ENCODE measurements at places on chromosomes 4 and X.

DNA sequence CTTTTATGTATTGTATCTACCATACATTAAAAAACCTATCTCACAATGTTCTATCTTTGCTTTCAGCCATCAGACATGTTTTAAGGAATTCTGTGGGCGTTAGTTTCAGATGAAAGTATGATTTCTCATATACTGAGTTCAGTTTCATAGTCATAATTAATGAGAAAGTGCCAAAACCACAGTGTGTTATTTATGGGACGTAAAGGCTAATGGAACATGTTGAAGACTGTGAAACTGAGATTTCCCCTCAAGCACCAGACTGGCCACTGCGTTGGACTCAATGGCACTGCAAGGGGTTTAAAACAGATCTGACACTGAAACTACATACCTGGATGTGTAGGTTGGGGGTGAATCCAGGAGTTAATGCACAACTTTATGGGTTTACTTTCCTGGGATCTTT, 32.0 kb downstream of the F8 start:
- no peak for DNase-seq

- DNase-seq = no peak
Measured at GRCh38 chr4:146059151-146059550, 116.4 kb upstream of the LSM6 start.

GRCh38 chrX:103417370-103417769, 41.0 kb downstream of the BEX3 start:
- DNase-seq = no peak

DNA sequence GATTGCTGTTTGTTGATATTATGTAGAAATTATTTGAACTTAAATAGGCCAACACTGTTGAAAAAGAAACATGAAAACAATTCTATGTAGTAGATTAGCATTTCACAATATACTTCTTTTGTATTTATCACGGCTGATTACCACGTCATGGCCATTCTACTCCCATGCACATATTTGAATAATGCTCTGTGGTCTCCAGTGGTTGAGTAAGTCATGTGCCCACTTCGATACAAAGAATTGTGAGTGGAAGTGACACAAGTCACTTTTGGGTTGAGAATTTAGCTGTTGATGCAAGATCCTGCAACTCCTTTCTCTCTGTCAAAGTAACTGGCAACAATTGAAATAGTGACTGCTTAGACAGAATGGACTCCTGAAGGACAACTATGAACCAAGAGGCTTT, 6.7 kb upstream of the FSTL5 start:
- no peak for DNase-seq

GRCh38 chr4:173181848-173182247, 13.2 kb downstream of the GALNT7 start:
- no peak for DNase-seq

DNA sequence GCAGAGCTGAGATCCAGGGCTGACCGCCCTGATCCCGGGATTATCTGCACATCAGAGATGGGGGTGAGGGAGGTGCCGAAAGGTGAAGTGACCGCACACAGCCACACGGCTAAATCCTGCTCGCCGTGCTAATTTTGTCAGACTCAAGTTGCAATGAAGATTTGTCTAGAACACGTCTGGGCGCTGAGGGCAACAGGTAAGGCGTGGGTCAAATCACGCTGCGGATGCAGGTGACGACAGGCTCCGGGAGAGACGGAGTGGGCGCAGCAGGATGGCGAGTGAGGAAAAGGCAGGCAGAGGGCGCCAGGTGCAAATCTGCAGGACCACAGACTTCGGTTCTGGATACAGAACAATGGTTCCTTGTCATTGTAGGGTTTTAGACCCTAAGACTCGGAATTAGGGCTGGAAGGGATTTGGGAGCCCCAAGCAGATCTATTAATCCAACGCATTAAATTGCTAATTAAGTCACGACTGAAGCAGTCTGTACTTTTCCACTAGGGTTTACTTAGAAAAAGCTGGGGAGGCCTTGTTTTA, 1.9 kb upstream of the TBC1D14 start:
- DNase-seq = peak; percentile 34

GRCh38 chr4:144716778-144717177, 70.8 kb downstream of the HHIP start:
- no peak for DNase-seq

Data from LoVo (cell line).